ENCODE measurements at places on chromosomes 2 and 18.

GRCh38 chr2:197810016-197810415 lies 5.6 kb downstream of the PLCL1 start:
- no peak for DNase-seq

GRCh38 chr2:46850742-46851141 lies 64.9 kb downstream of the MCFD2 start:
- peak; percentile 98 for DNase-seq

DNA sequence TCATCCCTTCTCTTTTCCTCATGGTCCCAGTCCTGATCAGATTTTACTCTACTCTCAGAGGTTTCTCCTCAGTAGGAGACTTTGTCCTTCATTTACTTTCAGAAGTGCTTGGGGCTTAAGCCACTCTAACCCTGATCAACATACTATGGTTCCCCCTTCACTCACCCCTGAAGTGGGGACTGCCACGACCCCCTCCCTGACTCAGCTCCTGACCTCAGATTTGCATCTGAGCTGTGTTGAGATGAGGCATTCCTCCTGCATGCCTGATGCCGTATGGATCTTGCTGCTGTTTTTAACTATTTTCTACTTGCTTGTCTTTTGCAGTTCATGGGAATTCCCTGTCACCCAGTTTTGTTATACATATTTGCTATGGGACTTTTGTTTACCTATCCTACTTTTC lies 306.7 kb upstream of the CHST9 start:
- no peak for DNase-seq

GRCh38 chr2:60439219-60439974 lies 114.1 kb downstream of the BCL11A start:
- DNase-seq: no peak

DNA sequence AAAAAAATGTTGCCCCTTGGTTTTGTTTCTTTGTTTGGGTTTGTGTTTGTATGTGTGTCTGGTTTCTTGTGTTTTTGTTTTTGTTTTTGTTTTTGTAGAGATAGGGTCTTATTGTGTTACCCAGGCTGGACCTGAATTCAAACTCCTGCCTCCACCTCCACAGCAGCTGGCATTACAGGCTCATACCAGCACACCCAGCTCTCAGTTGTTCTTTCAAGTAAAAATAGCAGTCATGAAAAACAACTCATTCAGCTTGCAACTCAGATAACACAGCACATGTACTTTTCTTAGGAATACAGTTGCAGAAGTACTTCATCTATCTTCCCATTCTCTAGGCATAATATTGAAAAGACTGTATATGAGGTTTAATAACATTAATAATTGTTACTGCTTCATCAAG lies 37.0 kb downstream of the ZC3H8 start:
- DNase-seq: no peak

- DNase-seq: no peak
Measured at GRCh38 chr2:42819160-42819559, 26.8 kb upstream of the HAAO start.

DNA sequence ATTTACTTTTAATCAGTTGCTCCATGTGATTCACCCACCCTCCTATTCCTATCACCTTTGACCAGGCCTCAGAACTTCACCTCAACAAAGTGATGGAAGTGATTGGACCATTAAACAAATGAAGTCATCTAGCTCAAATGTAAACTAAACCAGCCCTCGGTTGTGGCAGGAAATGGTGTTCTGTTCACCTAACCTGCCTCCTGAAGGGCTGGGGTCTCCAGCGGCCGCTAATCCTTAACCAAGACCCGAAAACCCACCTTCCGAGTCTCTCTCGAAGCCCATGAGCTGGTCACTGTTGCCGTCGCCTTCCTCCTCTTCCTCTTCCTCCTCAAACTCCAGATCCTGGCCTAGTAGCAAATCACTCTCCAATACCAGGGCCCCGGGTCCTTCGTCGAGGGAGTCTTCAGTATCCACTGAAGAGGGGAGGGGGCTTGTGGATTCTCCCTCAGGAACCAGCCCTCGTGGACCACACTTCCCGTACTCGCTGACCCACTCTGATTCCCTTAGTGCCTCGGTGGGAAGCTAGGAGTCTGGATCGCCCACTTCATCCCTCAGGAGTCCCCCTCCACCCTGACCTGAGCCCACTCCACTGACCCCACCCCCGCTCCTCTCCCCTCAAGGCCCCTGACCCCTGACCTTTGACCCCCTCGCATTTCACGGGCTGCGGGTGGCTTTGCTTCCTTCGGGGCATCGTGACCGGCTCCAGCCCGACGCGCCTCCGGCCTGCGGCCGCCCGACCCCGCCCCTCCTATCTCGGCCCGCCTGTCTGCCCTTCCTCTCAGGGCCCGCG lies 503 bp downstream of the ZNF513 start:
- DNase-seq: no peak

DNA sequence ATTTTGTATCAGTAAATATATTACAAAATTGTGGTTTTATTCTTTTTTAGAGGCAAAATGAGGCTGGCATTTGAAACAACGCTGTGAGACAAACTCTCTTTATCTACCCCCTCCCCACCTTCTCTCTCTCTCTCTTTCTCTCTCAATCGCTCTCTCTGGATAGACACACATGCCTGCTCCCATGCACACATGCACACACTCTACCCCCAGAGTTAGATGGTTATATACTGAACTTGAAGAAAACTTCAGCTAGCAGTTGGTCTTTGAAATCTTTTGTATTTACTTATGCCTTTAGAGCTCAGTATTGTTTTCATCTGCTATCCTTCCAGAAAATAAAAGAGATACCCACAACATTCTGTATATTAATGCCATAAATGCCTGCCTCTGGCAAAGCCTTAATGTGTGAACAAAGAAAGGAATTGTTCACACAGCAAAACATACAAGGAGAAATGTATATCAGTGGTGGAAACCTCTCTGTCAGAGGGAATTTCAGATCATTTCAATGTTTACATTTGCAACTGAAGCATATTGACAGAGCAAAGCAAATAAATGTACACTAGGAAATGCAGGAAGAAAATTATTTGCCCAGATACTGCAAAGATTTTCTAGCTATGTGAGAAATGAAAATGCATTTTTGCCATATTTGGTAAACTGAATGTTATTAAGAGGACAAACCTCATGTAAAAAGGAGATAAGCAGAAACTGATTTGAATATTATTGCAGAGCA lies 217.0 kb upstream of the UBE2E3 start:
- no peak for DNase-seq

DNA sequence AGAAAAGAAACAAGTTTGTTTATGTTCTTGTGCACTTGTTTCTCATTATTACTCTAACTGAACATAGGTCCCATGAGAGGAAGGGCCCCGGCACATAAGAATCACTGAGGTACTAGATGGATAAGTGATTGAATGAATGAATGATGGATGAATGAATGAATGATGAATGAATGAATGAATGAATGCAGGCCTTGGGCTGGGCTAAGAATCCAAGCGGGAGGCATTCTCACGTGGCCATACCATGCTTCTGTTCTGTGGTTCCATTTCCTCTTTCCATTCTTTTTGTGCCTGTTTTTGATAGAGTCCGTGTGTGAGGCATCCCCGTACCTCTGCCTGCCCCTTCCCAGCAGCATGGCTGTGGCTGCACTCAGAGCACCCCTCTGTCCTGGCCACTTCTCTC lies 94.8 kb downstream of the SH3BP4 start:
- no peak for DNase-seq

- DNase-seq: no peak
Measured at GRCh38 chr2:223040527-223040926, 11.5 kb upstream of the KCNE4 start.

GRCh38 chr2:138087751-138088593 lies 123.7 kb downstream of the HNMT start:
- no peak for DNase-seq

GRCh38 chr2:189866296-189866695 lies 82.0 kb downstream of the PMS1 start:
- DNase-seq: no peak
